ENCODE measurements at places on chromosomes 13 and 19.

GRCh38 chr19:40625406-40626120 lies 24.4 kb downstream of the LTBP4 start:
- DNase-seq = no peak

DNA sequence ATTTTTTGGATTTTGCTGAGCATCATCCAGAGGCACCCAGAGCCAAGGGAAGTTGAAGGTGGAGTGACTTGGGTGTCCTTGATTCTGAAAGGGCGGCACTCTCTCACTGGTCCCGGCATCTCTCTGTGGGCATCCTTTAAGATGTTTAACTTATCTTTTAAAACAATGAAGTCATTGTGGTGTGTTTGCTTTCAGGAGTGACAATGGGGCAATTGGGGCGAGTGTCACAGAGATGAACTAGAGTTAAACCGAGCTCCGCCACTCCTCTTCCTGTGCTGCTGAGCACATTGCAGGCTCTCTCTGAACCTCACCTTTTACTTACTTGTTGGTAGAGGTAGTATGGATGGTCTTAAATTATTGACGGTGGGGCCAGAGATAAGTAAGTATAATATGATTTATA lies 295.7 kb downstream of the MYO16 start:
- DNase-seq = no peak

- no peak for DNase-seq
Measured at GRCh38 chr13:32320528-32320927, 5.2 kb downstream of the BRCA2 start.

DNA sequence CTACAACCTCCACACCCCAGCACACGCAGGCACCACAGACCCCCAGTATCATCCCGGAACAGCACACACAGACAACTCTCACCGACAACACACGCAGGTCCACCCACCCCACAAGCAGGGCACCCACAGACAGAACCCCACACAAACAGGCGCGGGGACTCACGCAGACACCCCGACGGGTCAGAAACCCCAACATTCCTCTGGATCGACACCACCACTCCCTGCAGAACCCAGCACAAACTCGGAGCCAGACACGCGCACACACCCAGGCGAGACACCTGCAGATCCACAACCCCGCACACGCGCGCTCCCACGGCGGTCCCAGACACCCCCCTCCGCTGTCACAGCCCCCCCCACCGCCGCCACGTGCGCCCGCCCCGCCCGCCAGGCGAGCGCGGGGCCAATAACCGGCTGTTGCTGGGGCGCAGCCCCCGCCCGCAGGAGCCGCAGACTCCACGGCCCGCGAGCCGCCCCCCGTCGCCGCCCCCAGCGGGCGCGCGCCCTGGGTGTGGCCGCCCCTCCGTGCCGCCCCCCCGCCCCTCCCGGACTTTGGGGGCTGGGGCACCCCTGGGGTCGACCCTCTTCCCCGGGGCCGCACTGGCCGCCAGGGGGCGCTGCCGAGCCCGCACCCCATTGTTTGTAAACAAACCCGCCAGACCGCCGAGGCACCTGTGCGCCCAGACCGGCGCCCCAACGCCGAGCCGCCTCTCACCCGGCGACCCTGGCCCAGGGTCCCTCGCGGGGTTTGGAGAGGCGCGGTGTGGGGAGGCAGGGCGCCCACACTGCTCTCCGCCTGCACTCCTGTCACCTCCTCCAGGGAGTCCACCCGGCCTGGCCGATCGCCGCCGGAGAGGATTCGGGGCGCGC lies 712 bp downstream of the BBC3 start:
- DNase-seq = no peak

- DNase-seq = no peak
Measured at GRCh38 chr13:38520041-38520440, 166.8 kb upstream of the FREM2 start.

DNA sequence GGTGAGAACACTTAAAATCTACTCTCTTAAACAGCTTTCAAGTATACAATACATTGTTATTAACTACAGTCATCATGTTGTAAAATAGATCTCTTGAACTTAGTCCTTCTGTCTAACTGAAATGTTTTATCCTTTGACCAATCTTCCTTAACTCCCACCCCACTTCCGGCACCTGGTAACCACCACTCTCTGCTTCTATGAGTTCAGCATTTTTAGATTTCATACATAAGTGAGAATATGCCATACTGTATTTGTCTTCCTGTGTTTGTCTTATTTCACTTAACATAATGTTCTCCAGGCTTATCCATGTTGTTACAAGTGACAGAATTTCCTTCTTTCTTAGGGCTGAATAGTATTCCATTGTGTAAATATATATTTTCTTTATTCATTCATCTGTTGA lies 144.1 kb upstream of the TRPC4 start:
- no peak for DNase-seq

DNA sequence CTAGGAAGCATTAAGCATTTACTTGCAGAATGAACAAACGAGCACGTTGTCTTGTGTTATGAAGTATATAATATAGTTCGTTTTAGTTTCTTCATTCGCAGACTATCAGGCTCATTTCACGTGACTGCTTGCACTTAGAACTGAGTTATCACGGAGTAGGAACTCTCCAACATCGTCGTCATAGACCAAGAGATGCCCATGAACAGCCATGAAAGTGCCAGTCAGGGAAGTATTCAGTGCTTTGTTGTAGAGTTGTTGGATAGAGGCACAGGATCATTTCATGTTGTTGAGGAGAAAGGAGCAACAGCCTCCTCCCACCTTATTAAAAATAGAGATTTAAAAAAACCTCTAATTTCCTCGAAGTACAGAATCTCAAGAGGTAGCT lies 977 bp upstream of the IL17D start:
- DNase-seq = peak; percentile 62

DNA sequence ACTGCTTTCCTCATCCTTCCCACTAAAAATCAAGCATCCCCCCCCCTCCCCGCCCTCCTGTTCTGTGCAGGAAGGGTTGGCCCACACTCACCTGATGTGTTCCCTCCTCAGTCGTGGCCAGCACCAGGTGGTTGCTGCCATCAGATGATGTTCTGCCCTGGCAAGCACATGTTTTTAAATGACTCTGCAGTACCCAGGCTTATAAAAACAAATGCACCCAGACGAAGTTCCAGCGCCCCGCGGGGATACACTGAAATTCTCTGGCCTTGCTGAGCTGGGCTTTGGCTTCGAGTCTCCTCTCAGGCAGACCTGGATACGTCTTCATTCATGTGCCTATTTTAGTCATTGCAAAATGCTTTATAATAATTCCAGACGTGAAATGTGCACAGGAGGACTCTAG lies 316.3 kb downstream of the DLEU7 start:
- no peak for DNase-seq
